ENCODE measurements at places on chromosomes 3 and 15. TPM values are rescaled to one million over a fixed set of nuclear protein-coding genes. Genes with fewer than 3 reads are reported as not detected.
A peak's percentile ranks its signal among the peaks of the same experiment; 100 is the strongest.

GRCh38 chr3:137988982-137989381, 21.0 kb upstream of the CLDN18 start:
- no peak overlapping the region for H3K27ac ChIP-seq
- no peaks in the 10 kb centered on the region for H3K36me3 ChIP-seq
- no peak for DNase-seq
- H3K4me1 ChIP-seq, result no peaks in the 10 kb centered on the region

The MORC1 gene
- not detected for total RNA-seq

The C15orf40 gene
- 13.9 TPM for total RNA-seq

DNA sequence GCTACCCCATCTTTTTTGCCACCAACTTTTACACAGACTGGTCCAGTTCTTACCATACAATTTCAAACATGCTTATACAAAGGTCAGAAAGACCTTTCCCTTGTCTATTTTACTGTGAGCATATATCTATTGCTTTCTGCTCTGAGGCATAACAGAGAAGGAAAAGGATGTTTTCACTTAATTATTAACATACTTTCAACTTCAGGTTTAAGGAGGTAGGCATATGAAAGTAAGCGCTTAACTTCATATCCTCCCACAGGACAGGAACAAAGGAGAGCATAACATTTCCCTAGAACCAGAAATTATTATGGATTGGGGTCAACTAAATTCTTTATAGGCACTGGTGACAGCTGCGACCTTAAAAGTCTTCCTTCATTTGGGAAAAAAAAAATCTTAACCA, 1.1 kb downstream of the MYEF2 start:
- no peak for DNase-seq
- peak overlapping the region; percentile 89 for H3K27ac ChIP-seq
- H3K36me3 ChIP-seq, result no peaks in the 10 kb centered on the region
- H3K4me3 ChIP-seq, result peak overlapping the region; percentile 91

DNA sequence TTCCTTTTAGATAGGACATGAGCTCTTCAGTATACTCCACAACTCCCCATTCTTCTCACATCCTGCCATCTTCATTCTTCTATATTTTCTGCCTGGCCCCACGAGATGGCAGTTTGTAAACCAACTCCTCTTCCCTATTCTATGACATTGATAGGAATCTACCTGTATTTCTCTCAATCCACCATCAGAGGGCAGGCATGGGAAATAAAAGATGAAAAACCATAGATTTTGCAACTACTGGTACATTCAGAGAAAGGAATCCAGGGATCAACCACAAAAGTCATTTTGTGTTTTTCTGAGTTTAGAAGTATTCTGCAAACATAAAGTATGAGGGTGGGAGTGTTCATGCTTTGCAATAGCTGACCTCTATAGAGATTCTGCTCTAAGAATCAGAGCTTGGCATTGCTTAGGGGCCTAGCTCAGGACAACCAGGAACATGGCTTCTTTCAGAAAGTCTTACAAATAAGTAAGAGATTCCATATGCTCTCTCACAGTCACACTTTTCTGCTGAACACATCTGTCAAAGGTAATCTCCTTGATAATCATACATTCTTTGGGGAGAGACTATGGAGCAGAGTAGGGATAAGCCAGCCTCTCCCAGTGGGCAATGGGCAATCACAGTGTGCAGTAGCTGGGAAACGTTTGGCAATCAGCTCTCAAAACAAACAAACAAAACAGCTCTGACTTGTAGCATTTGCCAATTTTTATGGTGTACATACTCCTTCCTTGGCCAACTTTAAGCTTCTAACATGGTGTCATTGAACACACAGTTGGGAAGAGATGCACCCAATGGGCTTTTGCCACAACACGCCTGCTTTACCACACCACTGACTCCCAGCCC, 43.1 kb upstream of the SLC25A36 start:
- peaks cover 2% of the 10 kb centered on the region for H3K36me3 ChIP-seq
- no peak overlapping the region for H3K4me3 ChIP-seq
- DNase-seq, result no peak
- no peak overlapping the region for H3K27ac ChIP-seq
- peaks cover 57% of the 10 kb centered on the region for H3K27me3 ChIP-seq
- H3K4me1 ChIP-seq, result peaks cover 3% of the 10 kb centered on the region

- H3K4me3 ChIP-seq, result no peak overlapping the region
- no peak for DNase-seq
- no peaks in the 10 kb centered on the region for H3K36me3 ChIP-seq
- H3K4me1 ChIP-seq, result no peaks in the 10 kb centered on the region
Measured at GRCh38 chr15:92332125-92332899, 61.4 kb upstream of the ST8SIA2 start.

DNA sequence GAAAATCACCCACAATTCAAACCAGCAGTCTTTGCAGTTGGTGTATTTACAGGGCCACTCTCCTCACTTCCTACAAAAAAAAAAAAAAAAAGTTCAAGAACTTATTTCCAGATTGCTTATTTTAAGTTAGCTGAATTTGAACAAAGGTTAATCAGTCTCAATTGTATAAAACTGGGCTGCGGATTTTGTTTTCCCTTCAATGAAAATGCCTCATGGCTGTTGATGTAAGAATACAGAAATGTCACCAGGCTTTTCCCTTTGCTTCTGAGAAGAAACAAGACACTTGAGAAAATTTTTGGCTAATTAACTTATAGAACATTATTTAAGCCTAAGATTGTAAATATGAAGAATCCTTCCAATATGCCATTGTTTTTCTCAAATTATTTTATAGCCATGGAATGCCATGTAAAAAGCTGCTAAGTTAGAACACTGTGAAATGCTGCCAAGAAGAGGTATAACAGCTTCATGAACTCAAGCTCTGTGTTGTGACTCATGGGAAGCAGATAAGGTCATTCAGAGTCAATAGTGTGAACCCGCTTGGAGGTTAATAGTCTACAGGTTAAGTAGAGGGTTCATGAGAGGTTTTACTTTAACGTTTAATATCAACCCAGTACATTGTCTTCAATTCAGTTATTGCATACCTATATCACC, 84.3 kb upstream of the ABI3BP start:
- no peaks in the 10 kb centered on the region for H3K36me3 ChIP-seq
- no peaks in the 10 kb centered on the region for H3K4me1 ChIP-seq
- H3K27ac ChIP-seq, result no peak overlapping the region
- DNase-seq, result no peak
- H3K4me3 ChIP-seq, result no peak overlapping the region

- peaks cover 2% of the 10 kb centered on the region for H3K4me1 ChIP-seq
- peaks cover 49% of the 10 kb centered on the region for H3K27me3 ChIP-seq
- no peak for DNase-seq
- no peaks in the 10 kb centered on the region for H3K36me3 ChIP-seq
- H3K4me3 ChIP-seq, result no peak overlapping the region
Measured at GRCh38 chr15:59349680-59350420, 22.8 kb downstream of the MYO1E start.

The MKRN3 gene
- 0.86 TPM for total RNA-seq

GRCh38 chr3:172444821-172445220, 3.4 kb downstream of the GHSR start:
- no peak overlapping the region for H3K27ac ChIP-seq
- DNase-seq, result no peak
- peaks cover 12% of the 10 kb centered on the region for H3K36me3 ChIP-seq
- peaks cover 18% of the 10 kb centered on the region for H3K4me1 ChIP-seq
- peaks cover 70% of the 10 kb centered on the region for H3K27me3 ChIP-seq

DNA sequence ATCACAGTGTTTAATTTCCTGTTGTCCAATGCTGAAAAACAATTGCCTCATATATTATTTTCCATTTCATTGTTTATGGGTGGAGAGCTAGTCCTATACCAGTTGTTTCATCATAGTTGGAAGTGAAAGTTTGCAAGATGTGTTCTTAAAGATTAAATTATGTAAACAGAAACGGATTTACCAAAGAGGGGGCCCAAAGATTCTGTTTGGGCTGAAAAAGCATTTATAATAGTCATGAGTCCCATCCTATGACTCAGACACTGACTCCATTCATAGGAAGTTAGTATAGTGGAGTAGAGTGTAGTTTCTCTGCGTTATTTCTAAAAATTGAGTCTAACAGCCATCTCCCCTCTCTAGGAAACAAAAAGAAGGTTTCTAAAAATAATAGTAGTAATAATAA, 24.3 kb downstream of the NFKBIZ start:
- peaks cover 2% of the 10 kb centered on the region for H3K4me1 ChIP-seq
- H3K27ac ChIP-seq, result no peak overlapping the region
- no peak for DNase-seq
- no peaks in the 10 kb centered on the region for H3K27me3 ChIP-seq

GRCh38 chr15:100853676-100854440, 25.8 kb upstream of the ALDH1A3 start:
- H3K27me3 ChIP-seq, result peaks cover 18% of the 10 kb centered on the region
- peaks cover 2% of the 10 kb centered on the region for H3K4me1 ChIP-seq
- H3K27ac ChIP-seq, result no peak overlapping the region

DNA sequence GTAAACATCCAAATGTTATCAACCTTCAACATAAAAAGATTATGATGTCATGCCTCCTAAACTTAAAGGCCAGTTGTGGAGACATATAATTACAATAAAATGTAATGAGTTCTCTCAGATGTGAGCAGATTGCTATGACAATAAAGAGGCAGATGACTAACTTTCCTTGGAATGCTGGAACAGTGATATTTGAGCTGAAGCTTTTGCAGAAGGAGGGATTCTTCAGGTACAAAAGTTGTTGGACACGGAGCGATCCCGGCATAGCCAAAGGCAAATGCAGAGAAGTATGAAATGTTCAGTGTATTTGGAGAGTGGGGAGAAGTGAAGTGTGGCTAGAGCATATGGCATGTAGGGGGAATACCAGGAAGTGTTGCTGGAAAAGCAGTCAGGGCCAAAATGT, 520.1 kb downstream of the FGF12 start:
- H3K4me3 ChIP-seq, result no peak overlapping the region
- H3K4me1 ChIP-seq, result no peaks in the 10 kb centered on the region
- DNase-seq, result no peak
- H3K27ac ChIP-seq, result no peak overlapping the region

DNA sequence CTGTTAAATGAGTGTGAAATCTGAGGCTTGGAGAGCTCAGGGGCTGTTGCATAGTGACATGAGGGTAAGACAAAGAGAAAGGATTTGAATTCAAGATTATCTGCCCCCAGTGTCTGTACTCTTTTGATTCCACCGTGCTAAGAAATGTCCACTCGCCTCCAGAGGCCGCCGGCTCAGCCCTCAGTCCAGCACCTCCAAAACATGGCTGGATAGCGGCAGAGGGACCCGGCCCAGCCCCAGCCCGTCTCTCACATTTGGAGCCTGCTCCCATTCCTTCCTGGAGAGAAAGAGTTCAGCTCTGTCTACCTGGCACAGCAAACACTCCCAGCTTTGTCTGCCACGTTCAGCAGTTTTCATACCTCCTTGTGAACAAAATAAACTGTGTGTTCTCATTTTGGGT, 84.8 kb upstream of the IQSEC1 start:
- no peak overlapping the region for H3K27ac ChIP-seq
- peaks cover 2% of the 10 kb centered on the region for H3K36me3 ChIP-seq
- no peak for DNase-seq
- H3K27me3 ChIP-seq, result peaks cover 2% of the 10 kb centered on the region
- H3K4me3 ChIP-seq, result no peak overlapping the region

The ENTPD3 gene
- not detected for total RNA-seq

DNA sequence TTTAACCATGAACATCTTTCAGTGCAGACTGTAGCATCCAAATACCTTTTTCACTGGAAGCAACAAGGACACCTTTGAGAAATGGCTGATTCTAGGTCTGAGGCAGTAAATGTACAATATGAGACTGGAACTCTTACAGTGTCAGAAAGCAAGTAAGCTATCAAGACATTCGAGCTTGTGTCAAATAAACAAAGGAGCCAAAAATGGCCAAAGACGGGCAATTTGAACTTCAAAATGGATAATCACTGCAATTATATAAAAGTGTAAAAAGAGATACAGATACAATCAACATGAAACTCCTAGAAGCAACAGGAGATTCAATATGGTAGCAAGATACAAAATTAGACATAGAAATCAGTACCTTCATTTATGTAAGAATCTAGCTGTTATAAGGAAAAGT, 138.5 kb upstream of the CCDC54 start:
- peaks cover 35% of the 10 kb centered on the region for H3K27me3 ChIP-seq
- no peaks in the 10 kb centered on the region for H3K36me3 ChIP-seq
- DNase-seq, result no peak
- H3K27ac ChIP-seq, result no peak overlapping the region

The SLC28A2 gene
- not detected for total RNA-seq

The CCDC12 gene
- 67.6 TPM for total RNA-seq

DNA sequence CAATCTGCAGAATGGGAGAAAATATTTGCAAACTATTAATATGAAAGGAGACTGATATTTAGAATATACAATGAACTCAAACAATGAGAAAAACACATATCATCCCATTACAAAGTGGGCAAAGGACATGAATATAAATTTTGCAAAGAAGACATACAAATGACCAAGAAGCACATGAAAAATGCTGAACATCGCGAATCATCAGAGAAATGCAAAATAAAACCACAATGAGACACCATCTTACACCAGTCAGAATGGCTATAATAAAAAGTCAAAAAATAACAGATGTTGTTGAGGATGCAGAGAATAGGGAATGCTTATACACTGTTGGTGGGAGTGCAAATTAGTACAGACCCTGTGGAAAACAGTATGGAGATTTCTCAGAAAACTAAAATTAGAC, 83.6 kb downstream of the RAP2B start:
- peaks cover 21% of the 10 kb centered on the region for H3K4me1 ChIP-seq
- H3K4me3 ChIP-seq, result no peak overlapping the region
- H3K27ac ChIP-seq, result no peak overlapping the region
- peaks cover 7% of the 10 kb centered on the region for H3K36me3 ChIP-seq
- H3K27me3 ChIP-seq, result no peaks in the 10 kb centered on the region

DNA sequence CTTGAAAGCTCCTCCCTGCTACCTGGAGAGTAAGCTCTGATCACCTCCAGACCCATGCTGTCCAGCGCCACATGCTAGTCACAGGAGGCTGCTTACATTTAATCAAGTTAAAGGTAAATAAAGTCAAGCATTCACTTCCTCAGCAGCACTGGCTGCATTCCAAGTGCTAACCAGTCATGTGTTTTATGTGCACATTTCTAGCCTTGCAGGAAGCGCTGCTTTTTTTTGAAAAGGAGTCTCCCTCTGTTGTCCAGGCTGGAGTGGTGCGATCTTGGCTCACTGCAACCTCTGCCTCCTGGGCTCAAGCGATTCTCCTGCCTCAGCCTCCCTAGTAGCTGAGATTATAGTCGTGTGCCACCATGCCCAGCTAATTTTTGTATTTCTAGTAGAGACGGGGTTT, 279.2 kb downstream of the GABRG3 start:
- DNase-seq, result no peak
- no peak overlapping the region for H3K4me3 ChIP-seq
- H3K27ac ChIP-seq, result no peak overlapping the region
- no peaks in the 10 kb centered on the region for H3K4me1 ChIP-seq
- H3K27me3 ChIP-seq, result no peaks in the 10 kb centered on the region

The ST3GAL6 gene
- 3.6 TPM for total RNA-seq

DNA sequence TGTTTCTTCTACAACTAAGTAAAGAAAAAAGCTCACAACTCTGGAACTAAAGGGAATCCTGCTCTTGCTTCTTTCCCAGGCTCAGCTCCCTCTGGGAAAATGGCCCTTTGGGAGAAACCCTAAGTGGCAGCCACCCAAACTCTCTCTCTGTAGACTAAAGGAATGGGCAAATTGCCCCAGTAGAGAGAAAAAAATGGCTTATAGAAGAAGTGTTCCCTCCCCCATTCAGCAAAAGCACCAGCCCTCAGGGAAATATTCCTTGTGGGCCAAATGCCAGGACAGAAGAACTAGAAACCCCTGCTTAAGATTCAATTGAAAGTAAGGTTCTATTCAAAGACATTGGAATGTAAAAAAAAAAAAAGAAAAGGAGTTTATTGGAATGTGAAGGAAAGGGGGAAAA, 603.7 kb upstream of the ALCAM start:
- no peaks in the 10 kb centered on the region for H3K36me3 ChIP-seq
- no peak for DNase-seq
- no peaks in the 10 kb centered on the region for H3K4me1 ChIP-seq
- no peak overlapping the region for H3K27ac ChIP-seq

Measured in T-helper 17 cell (primary cell).